ENCODE measurements at places on chromosomes 7 and 10.

- no peak for DNase-seq
Measured at GRCh38 chr7:2726316-2727018, 38.5 kb downstream of the AMZ1 start.

DNA sequence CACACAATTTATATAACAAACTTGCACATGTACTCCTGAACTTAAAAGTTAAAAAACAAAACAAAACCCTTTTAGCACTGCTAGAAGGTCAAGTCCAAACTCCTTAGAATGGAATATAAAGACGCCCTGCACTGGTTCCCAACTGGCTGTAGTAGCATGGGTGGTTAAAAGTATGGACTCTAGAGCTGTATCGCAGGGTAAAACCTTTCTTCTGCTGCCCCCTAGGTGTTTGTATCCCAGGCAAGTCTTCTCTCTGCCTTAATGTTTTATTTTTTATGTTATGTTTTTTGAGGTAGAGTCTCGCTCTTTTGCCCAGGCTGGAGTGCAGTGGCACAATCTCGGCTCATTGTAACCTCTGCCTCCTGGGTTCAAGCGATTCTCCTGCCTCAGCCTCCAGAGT is 35.2 kb downstream of the LSMEM1 start:
- DNase-seq: no peak

- no peak for DNase-seq
Measured at GRCh38 chr10:88138319-88138848, 275.0 kb downstream of the PTEN start.

- DNase-seq: no peak
Measured at GRCh38 chr7:71414490-71414889, 282.5 kb downstream of the GALNT17 start.

DNA sequence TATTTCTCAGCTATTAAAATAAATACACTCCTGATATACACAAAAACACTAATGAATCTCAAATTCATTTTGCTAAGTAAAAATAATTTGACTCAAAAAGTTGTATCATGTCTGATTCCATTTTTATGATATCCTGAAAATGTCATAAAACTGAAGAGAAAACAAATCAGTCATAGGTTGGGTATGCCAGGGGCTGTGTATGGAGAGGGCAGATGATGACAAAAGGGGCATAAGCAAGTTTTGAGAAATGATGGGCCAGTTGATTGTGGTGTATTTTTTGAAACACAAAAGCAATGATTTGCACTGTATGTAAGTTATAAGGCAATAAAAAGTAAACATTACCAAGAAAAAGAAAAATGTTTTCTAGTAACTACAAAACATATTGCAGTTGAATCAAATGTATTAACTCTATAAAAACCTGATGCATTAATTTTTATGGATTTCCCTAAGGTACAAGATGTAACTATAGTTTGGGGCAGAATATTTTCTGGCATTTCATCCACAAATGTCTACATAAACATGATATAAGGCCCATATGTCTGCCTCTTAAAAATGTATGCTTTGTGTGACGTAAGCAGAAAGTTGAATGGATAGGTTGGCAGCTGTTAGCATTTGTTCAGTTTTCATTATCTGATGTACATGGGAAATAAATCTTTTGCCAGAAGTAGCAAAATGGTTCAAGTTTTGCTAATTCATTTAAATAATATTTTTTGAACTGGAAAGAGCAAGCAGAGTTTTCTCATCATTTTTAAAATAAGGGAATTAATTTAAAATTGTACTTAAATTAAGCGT is 35.1 kb upstream of the ING3 start:
- no peak for DNase-seq

- no peak for DNase-seq
Measured at GRCh38 chr10:126391192-126391885, 3.1 kb upstream of the ADAM12 start.

GRCh38 chr7:117479225-117480054 is at the start of gene CFTR:
Gene CFTR, plus strand, starts transcription at chr7:117480025. Its CDS starts 70 bp downstream, at chr7:117480095.
- no peak for DNase-seq

DNA sequence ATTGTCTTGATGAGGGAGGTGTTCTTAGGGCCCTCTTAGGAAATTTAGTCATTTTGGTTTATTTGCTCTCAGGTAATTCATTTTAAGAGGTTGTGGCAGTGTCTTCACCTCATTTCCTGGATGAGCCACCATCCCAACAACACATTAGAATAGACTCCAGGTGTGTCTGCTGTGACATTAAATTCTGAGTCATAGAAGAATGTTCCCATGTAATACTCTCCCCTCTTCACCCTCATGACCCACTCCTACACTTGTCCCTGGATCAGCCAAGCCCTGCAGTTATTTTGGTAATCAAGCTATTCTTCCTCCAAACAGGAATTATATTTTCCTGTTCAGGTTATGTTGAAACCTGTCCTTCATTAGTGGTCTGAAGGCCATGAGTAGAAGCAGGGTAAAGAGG is 944.1 kb downstream of the SORCS3 start:
- DNase-seq: no peak

DNA sequence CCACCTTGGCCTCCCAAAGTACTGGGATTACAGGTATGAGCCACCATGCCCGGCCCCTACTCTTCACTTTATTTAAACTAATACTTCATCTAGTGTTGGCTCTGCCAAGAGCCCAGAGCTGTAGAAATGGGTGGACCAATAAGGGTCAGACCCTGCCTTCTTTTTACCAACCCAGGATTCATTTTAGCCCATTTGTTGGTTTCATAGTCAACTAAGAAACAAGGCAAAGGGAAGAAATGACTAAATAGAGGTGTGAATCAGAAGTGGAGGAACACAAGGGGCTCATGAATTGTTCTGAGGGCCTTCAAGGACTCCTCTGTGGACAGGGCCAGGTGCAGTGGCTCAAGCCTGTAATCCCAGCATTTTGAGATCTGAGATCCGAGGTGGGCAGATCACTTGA is 1.1 kb downstream of the ANKRD2 start:
- DNase-seq: no peak

DNA sequence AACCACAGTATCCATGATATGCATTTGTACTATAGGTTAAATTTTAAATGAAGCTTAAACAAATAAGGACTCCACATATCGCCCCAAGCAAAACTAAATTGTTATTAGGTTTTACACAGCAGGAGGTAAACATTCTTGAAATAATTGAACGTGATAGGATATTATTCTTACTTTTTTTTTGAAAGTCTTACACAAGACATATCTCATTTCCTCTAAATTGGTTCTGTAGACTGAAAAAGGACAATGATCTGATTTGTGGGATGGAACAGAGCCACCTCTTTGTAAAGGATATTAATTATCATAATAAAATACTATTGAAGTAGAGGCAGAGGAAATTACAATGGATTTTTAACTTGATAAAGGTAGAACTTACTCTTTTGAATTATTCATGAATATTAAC is 155.1 kb upstream of the SEMA3D start:
- DNase-seq: no peak

- no peak for DNase-seq
Measured at GRCh38 chr10:48740015-48740707, 55.5 kb downstream of the WDFY4 start.

- no peak for DNase-seq
Measured at GRCh38 chr7:4602905-4603842, 78.9 kb upstream of the FOXK1 start.

- DNase-seq: no peak
Measured at GRCh38 chr7:16293669-16294425, 127.5 kb downstream of the CRPPA start.

DNA sequence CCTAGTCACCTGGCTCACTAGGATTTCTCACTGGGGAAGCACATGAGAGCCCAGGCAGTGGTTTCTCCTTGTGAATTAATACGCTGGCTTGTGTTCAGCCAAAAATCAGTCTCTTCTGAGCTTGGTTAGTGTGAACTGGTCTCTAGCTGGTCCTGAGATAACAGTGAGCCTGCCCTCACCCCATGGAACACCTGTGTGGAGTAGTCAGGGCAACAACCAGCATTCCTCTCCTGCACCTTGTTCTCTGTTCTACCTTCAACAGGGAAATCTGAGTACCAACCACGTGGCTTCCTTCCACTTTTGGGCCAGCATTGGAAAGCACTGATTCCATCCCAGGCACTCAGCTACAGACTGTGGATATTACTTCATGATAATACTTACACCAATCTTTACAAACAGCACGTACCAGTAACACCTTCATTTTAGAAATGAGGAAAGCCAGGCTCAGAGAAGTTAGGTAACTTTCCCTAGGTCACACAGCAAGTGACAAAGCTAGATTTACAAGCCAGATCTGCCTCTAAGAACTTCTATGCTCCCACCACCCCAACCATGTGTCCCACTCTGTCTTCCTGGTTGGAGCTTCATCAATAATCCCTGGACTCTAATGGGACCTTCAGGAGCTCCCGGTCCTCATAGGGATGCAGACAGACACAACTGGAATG is 106.6 kb downstream of the GRID1 start:
- DNase-seq: no peak

DNA sequence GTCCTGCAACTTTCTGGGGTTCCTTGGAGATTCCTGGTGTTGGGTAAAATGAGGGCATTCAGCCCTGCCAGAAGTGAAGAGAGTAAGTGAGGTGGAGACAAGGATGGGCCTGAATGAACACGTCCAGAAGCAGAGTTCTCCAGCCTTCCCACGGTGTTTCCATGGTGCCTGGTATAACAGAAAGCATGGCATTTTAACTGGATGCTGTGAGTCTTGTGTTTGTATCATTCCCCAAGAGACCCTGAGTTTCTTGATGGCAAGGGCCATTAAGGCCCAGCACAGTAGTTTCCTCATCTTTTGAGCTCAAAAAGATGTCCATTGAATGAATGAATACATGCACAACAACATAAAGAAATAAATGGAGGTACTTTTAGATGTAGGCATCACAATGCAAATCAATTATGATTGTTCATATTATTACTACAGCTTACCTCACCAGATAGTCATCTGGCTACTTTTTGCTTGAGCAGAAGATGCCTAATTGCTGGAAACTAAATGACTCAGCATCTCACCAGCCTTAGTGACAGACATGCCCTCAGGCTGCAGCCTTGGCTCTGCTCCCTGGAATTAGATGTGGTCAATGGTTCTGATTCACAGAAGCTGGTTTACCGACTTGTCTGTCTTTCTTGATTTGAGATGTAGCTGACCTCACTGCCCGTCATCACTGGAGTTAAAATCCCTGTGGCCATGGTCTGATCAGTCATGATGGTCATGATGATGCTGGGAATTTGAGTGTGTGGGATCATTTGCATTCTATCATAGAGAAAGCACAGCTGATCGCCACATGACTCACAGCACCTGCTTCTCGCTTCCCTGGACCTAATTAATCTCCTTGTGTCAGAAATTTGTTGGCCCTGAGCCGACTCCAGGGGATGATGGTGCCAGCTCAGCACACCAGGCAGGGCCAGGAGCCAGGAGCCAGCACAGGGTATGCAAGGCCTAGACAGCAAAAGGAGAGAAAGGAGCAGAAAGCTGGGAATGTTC is 83.9 kb downstream of the CXCL12 start:
- DNase-seq: no peak

GRCh38 chr7:158384746-158385145 is 202.9 kb downstream of the PTPRN2 start:
- no peak for DNase-seq

DNA sequence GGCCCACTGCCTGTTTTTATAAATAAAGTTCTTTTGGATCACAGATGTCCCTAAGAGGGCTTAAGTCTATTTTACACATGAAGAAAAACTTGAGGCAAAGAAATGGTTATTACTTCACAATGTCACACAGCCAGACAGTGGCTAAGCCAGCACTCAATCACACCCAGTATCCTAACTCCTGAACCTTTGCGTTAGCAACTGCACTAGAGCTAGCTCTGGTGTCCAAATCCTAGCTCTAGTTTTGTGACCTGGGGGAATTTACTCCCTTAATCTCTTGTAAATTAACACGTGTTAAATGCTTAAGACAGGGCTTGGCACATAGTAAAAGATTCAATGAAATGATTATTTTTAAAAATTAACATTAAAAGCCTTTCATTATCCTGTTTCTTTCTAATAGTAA is 49.0 kb upstream of the TPK1 start:
- DNase-seq: no peak

DNA sequence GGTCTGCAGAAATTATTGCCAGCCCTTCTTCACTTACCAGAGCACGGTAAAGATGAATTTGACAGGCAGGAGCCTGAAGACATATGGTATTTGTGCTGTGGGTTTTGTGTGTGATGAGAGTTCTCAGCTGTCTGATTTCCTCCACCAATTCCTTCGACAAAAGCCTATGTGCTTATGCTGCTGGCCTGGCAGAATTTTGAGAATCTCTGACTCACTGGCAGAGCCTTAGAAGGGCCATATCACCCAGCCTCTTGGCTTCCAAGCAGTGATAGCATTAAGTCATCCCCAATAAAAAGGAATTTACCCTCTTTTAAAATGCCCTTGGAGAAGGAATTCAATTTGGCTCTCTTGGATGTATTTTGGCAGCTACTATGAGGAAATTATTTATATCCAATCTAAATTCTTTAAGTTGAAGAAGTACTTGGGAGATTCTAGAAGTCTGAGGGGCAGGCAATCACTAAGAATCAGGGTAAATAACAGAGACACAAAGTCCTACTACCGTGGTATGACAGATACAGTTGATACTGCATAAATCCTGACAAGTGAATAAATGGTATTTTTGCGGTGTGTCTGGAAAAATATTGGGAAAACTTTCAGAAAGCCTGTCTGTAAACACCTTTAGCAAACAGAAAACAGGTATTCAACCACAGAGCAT is 68.6 kb upstream of the EFCAB10 start:
- DNase-seq: no peak

DNA sequence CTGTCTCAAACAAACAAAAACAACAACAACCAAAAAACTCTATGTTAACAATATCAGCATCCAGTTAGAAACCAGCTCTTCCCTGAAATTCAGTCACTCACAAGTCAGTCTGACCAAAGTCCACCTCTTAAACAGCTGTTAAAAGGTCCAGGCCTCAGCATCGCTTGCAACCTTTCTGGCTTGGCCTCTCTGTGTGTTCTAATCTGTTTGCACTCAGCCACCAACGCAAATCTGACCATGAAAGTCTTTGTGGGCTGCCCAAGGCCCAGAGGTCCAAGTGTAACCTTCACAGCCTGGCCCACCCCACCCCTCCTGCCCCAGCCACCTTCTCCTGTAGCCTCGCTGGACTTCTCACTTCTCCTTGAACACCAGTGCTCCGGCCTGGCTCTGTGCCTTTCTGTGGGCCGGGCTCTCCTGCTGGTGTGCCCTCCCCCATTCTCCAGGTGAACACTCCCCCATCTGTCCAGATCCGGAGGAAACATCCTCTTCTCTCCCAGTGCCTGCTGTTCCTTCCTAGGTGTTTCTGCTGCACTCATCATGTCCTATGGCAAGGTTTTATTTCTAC is 72.2 kb upstream of the EFCAB10 start:
- no peak for DNase-seq

DNA sequence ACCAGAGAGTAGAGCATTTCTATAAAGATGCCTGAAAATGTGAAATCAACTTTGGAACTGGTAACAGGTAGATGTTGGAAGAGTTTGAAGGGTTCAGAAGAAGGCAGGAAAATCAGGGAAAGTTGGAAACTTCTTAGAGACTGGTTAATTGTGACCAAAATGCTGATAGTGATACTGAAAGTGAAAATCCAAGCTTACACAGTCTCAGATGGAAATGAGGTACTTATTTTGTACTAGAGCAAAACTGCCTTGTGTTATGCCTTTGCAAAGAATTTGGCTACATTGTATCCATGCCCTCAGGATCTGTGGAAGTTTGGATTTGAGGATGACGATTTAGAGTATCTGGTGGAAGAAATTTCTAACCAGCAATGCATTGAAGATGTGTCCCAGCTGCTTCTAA is 430.6 kb upstream of the KCND2 start:
- DNase-seq: no peak

GRCh38 chr10:70816220-70816894 is 609 bp downstream of the SGPL1 start:
- peak; percentile 56 for DNase-seq

All from suppressor macrophage treated with lipopolysaccharide for 4 hours (primary cell).